ENCODE measurements at places on chromosomes 3 and 15. TPM values are rescaled to one million over a fixed set of nuclear protein-coding genes. Genes with fewer than 3 reads are reported as not detected.

LRRN1 gene
- not detected for total RNA-seq

DNA sequence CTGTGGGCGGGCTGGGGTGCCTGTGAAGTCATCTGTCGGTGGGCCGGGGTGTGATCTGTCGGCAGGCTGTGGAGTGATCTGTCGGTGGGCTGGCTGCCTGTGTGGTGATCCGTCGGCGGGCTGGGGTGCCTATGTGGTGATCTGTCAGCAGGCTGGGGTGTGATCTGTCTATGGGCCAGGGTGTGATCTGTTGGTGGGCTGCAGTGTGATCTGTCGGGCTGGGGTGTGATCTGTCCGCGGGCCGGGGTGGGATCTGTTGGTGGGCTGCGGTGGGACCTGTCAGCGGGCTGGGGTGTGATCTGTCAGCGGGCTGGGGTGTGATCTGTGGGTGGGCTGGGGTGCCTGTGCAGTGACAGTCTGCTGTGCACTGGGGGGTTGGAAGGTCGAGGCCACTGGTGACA is 204.5 kb downstream of the XXYLT1 start:
- DNase-seq: no peak

- no peak for DNase-seq
These were observed 2.9 kb upstream of the HGD start for GRCh38 chr3:120684896-120685295.

GRCh38 chr15:78032671-78033070 is 44.8 kb downstream of the TBC1D2B start:
- DNase-seq: no peak

- no peak for DNase-seq
These were observed 400.5 kb upstream of the C2CD4B start for GRCh38 chr15:62565634-62566026.

DNA sequence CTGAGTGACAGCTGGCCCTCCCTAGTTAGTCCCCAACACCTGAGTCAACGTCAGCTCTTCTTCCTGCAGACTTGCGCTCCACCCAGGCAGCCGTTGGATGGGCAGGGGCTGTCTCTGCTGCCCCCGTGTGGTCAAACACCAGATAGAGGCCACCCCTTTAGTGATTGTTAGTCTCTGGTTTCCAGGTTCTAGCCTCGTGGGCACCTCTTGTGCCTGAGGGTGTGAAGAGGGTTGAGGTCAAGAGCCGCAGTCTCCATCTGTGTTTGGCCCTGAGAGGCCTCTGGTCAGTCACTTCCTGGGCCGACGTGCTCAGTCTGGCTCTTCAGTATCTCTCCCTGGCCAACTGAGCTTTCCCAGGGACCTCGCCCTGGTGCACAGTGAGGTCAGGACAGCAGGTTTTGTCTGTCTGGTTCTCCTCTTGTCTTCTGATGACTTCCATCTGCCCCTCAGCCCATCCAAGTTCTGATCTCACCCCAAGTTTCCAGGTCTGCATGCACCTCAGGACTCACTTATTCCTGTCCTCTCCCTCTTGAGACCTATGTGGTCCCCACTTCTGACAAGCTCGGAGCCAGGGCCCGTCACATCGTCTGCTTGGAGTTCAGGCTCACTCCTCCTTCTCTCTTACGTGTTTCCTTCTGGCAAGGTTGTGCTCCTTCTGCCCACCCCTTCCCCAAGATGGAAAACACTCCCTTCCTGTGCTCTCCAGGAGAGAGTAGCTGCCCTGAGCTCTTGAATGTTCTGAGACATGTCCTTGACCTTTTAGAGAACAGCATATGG is 20.9 kb downstream of the CD276 start:
- peak; percentile 67 for DNase-seq

DNA sequence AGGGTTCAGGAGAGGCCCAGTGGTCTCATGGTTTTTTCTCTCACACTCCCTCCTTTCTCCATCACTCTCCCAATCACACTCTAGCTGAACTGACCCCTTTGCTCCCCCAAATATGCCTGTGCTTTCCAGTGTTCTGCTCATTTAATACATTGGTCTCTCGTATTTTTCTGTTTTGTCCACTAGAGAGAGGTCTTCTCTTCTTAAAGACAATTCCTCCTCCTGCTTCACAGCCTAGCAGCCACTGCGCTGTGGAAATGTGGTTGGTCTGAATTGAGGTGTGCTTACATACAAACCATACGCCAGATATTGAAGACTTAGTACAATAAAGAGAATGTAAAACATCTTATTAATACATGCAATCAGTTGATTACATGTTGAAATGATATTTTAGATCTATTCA is 60.6 kb upstream of the XCR1 start:
- DNase-seq: peak; percentile 23

- DNase-seq: no peak
These were observed 3.5 kb upstream of the GALNT15 start for GRCh38 chr3:16171009-16171408.

DNA sequence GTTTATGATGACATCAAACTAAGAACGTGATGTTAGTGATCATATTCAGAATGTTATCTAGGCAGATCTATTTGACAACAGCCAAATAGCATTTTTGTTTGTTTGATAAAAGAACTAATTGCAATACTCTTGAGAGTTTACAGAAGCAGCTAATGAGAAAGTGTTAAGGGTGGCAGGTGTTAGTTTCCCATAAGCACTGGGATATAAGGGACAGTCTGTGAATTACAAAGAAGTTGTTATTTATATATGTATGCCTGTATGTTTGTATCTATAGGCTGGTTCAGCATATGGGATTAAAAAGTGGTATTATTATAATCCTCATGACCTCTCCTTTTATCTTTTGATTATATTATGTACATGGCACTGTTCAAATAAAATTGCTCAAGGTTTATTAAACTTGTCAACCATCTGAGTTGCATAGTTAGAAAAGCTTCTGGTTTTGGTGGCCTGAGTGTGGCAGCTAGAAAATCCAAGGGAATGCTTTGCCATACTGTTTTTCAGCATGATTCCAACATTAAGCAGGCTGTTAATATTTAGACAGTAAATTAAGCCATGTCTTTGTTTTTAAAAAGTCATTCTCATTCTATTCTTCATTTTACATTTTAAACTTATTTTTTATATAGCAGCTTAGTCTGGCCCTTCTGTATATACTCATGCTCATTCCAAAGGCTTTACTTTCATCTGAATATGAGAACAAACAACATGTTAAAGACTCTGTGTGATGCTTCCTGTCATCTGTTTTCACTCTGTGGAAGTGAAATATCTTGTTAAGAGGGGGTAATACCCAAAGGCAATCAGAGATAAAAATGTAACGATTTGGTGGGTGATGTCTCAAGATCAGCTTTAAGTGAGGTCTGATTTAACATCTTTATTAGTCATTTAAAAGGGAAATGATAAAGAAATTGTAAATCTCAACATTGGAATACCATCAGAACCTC is 13.1 kb downstream of the ROBO2 start:
- DNase-seq: no peak
